ENCODE measurements at places on chromosomes 2 and 18.

DNA sequence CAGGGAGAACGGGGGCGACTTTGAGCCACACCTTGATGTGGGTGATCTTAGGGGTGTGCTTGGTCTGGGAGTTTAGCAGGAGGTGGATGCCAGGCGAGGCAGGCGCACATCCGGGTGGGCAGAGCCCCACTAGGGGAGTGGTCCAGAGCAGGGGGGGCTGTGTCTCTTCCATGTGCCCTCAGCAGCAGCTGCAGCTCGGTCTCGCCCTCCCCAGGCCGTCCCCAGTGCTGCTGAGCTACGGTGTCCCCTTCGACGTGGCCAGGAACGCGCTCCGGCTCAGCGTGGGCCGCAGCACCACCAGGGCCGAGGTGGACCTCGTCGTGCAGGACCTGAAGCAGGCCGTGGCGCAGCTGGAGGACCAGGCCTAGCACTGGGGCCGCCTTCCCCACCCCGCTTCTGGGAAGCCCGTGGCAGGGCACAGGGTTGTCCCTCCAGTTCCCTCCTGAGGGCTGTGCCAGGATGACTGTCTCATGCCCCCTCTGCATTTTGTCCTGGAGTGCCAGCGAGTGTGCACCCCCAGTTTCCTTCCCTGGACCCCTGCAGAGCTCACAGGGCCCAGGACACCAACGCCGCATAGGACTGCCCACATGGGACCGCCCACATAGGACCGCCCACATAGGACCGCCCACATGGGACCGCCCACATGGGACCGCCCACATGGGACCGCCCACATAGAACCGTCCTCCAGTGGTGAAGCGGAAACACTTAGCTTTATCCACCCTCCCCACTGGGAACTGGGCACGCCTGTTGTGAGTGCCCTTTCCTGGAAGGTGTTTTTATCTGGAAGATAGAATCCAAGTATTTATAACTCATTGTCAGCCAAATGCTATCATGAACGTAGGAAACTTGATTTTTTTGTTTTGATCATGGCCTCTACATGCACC, 1.9 kb upstream of the ESPNL start:
- DNase-seq: no peak

GRCh38 chr2:108927936-108928659, 60.9 kb downstream of the EDAR start:
- DNase-seq: peak; percentile 12

DNA sequence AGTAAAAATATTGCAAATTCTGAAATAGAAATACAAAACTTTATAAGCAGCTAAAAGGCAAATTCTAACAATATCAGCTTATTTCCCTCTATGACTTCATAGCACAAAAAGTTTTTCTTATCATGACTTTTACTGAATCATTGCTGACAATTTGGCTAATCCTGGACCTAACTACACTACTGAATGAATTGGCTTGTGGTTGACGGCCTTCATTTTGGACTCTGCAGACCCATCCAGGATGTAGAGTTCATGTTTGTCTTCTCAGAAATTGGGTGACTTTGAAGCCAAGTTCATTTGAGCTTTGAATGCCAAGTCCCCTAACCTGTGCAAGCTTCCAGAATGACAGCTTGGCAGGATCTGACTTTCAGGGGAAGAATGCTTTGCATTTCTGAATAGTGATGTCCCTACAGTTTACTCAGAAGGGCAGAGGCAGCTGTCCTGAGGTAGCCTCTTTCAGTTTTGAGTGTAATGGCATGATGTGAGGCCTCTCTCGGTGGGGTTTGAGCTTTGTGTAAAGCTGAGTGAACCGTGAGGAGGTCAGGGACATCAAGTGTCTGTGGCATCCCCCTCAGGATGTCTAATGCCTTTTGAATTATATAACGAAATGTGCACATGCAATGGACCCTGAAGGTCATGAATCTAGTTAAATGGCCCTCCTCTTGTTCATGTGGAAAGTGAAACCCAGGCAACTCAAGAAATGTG, 48.0 kb downstream of the EFEMP1 start:
- DNase-seq: no peak

GRCh38 chr2:16293398-16293797, 353.0 kb downstream of the MYCN start:
- no peak for DNase-seq

GRCh38 chr2:67564076-67564475, 166.9 kb downstream of the ETAA1 start:
- no peak for DNase-seq

DNA sequence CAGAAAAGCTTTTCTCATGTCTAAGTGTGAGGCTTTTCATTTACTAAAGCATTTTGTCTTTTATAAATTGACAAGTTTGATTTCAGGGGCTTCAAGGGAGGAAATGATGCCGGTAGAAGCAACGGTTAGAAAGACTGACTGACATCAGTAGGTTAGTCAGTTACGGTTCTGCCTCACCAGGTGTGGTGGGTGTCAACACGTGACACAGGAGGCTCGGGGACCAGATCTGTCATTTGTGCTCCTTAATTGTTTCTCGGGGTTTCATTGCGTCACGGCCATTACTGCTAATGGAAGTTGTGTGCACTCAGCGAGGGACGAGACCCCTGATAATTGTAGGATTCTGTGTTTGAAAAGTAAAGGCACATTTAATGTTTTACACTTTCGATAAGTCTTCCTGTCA, 18.9 kb upstream of the PTPRM start:
- no peak for DNase-seq

DNA sequence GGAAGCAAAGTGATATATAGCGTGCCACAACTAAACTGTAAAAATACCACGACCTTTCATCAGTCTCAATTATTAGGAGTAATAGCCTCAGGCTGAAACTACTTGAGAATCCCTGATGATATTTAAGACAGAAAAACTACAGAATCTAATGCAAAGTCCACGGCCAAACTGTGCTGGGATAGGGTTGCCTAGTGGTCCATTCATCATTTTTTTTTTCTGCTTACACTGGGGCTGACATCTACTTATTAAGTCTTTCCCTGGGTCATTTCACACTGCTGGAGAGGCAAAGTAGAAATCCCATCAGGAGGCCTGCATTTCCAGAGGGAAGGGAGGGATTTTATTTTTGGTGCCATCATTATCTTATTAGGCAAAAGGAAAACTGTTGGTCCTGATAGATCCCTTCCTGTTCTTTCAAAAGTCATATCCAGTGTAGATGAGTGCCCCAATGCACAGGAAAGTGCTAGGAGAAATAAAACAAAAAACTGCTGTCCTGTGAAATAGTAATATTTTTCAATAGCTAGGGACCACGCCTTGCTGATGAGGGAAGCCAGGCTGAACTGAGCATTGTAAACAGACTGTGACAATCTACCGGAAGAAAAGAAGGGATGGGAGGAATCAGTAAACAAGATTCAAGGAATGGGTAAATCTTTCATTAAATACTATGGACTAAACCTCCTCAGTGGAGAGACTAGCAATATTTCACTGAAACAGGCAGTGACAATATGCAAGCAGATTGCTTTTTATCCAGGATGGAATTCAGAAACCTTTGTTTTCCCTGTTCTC, 644.3 kb downstream of the IRS1 start:
- DNase-seq: no peak

- peak; percentile 93 for DNase-seq
Observed at GRCh38 chr2:173264603-173265366, 89.9 kb upstream of the CDCA7 start.

DNA sequence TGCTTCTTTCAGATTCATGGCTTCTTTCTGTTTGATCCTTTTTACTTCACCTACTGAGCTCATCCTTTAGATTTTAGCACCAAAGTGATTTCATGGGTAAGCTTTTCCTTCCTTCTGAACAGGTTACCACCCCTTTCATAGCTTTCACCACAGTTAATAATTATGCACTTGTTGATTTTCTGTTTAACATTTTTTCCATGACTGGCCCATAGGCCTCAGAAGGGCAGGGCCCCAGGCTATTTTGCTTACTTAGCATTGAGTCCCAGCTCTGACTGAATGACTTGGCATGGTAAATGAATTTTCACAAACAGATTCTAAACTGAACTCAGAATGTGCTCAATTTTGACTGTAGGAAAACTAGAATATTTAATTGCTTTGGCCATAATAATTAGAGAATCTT, 177.0 kb downstream of the GCA start:
- DNase-seq: no peak

GRCh38 chr2:156334496-156335478, 2.3 kb upstream of the NR4A2 start:
- DNase-seq: peak; percentile 52

- DNase-seq: peak; percentile 6
Observed at GRCh38 chr2:30293303-30293921, 62.1 kb downstream of the LBH start.

- DNase-seq: no peak
Observed at GRCh38 chr2:214451516-214452275, 40.8 kb downstream of the VWC2L start.

DNA sequence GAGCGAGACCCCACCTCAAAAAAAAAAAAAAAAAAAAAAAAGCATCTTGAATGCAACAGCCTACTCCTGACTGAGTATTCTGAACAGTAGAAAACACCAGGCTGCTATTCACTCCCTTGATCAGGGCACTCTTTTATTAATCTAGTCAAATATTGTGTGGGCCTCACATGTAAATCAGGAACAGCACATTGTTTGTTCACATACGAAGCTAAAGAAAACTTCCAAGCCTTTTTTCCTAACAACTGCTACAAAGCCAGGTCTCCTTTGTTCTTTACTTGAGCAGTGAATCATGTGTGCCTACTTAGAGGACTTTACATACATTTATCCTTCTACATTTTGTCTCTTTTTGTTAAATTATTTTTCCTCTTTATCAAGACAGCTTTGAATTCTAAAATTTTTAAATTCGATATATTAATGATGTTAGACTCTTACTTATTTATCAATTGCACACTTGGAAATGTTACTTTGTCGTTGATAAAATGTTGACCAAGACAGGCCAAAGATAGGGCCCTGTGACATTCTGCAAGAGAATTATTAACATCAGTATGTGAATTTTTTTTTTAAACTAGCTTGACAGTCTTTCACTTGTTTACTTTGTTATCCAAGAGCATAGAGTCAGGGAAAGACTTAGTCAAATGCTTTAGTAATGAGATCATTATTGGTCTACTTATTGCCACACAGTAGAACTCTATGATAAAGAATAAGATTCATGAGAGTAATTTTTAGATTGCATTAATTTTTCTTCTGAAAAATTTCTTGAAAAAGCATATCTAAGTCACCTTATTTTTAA, 13.2 kb downstream of the SPATS2L start:
- DNase-seq: no peak

DNA sequence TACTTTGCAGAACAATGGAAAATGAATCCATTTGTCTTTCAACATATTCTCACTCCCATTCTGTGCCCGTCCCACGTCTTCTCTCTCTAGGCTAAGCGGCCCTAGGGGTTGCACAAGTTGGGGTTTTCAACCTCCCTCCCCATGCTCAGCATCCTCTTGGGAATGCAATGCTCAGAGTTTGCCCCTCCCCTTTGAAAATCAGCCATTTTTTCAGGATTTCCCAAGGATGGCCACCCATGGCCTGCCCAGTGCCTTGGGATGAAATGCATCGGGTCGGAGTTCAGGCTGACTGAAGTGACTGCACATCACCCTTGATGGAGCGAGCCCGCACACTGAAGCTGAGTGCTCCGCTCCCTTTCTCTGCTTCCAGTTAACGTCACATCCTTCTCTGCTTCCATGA, 87.9 kb downstream of the TNS1 start:
- no peak for DNase-seq

DNA sequence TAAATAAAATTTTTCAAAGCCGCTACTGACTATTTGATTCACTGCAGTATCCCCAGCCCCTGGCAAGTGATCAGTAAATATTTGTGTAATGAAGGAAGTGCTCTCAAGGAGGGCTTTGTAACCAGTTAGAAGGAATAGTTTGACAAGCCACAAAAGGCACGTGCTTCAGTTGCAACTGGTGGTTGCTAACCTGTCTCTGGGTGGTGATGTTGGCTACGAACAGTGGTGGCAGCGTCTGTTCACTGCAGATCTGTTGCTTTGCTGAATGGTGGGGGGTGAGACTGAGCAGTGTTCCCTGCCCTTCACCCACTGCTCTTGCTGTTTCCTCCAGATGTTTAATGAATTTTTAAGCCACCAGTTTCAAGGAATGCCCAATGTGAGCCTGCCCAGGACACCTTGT, 73.9 kb upstream of the SIX2 start:
- no peak for DNase-seq

DNA sequence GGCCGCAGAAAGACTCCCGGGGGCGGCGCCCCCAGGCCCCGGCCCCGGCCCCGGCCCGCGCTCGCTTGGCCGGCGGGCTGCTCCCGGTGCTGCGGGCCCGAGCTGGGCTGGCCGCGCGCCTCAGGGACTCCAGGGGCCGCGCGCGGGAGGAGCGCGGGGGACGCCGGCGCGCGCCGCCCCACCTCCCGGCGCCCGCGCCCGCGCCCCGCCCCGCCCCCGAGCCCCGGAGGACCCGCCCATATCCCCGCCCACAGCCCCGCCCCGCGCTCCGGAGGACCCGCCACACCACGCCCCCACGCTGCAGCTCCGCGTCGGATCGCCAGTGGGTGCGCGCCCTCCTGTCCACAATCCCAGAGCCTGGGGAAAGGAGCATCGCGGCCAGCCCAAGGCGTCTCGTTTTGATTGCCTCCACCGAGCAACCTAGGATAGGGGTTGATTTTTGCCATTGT, at the start of gene PARD6G:
Gene PARD6G, minus strand, starts transcription at position 122 of the 449 bp plus-strand sequence. CDS start 166 bp downstream, outside the sequence.
- DNase-seq: peak; percentile 7

GRCh38 chr2:219499555-219499954, 864 bp downstream of the GMPPA start:
- no peak for DNase-seq

- no peak for DNase-seq
Observed at GRCh38 chr2:69718338-69718965, 23.5 kb upstream of the ANXA4 start.

DNA sequence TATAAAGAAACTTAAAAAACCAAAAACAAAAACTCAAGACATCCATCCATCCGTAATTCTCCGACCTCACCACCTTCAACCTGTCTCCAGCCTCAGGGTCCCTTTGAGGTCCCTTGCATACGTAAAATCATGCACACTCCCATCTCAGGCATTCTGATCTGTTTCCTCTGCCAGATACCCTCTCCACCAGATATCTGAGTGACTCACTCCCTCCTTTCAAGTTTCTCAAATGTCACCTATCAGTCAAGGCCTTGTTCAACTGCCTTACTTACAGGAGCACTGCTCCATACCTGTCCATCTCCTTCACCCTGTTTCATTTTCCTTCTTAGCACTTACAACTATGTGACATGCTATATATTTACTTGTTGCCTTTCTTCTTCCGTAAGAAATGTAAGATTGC, 369.3 kb downstream of the NBAS start:
- DNase-seq: no peak

- no peak for DNase-seq
Observed at GRCh38 chr2:174663550-174663949, 65.9 kb upstream of the WIPF1 start.

- no peak for DNase-seq
Observed at GRCh38 chr2:101428422-101429176, 41.3 kb upstream of the CREG2 start.

- DNase-seq: no peak
Observed at GRCh38 chr2:205700331-205701132, 18.2 kb downstream of the NRP2 start.
